Caki2 (cell line): ENCODE measurements at places on chromosomes 3 and 15. TPM values are rescaled to one million over a fixed set of nuclear protein-coding genes. Genes with fewer than 3 reads are reported as not detected.

Gene PML
- total RNA-seq = 20.6 and 22.2 TPM in 2 replicates

Gene IL12A
- 3.9 and 5.2 TPM in 2 replicates for total RNA-seq

Gene OXSR1
- total RNA-seq = 14.7 and 17.3 TPM in 2 replicates

Gene TLR9
- total RNA-seq = 0.12 TPM in 1 of 2 replicates, not detected in the other

Gene CCDC32
- 31.4 and 33.7 TPM in 2 replicates for total RNA-seq

Gene DMXL2
- 15.3 and 15.4 TPM in 2 replicates for total RNA-seq

Gene NECTIN3
- total RNA-seq = 33.0 and 34.3 TPM in 2 replicates

Gene SERINC4
- total RNA-seq = not detected in 2 replicates

Gene FMN1
- total RNA-seq = 1.4 and 23.8 TPM in 2 replicates

Gene IQCF5
- total RNA-seq = not detected in 2 replicates

Gene CEMIP
- total RNA-seq = not detected in 2 replicates

Gene RYR3
- 0.12 and 0.84 TPM in 2 replicates for total RNA-seq

Gene SLC51A
- not detected in 2 replicates for total RNA-seq

Gene RFX7
- total RNA-seq = 0.98 and 2.4 TPM in 2 replicates

Gene PLAAT1
- 6.0 and 22.0 TPM in 2 replicates for total RNA-seq

Gene ALS2CL
- 2.1 and 3.9 TPM in 2 replicates for total RNA-seq

Gene A4GNT
- total RNA-seq = not detected in 2 replicates

Gene CCDC71
- total RNA-seq = 22.9 and 31.2 TPM in 2 replicates

Gene IGSF10
- total RNA-seq = not detected in 2 replicates

Gene VEPH1
- 79.0 and 127 TPM in 2 replicates for total RNA-seq

Gene AGBL1
- not detected in 2 replicates for total RNA-seq

Gene GPR156
- total RNA-seq = 0.93 TPM in 1 of 2 replicates, not detected in the other

Gene MAP6D1
- 4.9 TPM in 1 of 2 replicates, not detected in the other for total RNA-seq

Gene GALNT15
- not detected in 2 replicates for total RNA-seq

Gene TUSC7
- not detected in 2 replicates for total RNA-seq

Gene HIGD2B
- not detected in 2 replicates for total RNA-seq

Gene BNIP2
- 33.1 and 66.9 TPM in 2 replicates for total RNA-seq

Gene MYZAP
- total RNA-seq = not detected in 2 replicates

Gene CILP
- total RNA-seq = not detected in 2 replicates

Gene EBLN2
- total RNA-seq = 0.71 and 5.6 TPM in 2 replicates

Gene NRROS
- not detected in 2 replicates for total RNA-seq

Gene CADPS
- total RNA-seq = not detected in 2 replicates
